H1 (cell line): ENCODE measurements at places on chromosomes 7 and 10.

DNA sequence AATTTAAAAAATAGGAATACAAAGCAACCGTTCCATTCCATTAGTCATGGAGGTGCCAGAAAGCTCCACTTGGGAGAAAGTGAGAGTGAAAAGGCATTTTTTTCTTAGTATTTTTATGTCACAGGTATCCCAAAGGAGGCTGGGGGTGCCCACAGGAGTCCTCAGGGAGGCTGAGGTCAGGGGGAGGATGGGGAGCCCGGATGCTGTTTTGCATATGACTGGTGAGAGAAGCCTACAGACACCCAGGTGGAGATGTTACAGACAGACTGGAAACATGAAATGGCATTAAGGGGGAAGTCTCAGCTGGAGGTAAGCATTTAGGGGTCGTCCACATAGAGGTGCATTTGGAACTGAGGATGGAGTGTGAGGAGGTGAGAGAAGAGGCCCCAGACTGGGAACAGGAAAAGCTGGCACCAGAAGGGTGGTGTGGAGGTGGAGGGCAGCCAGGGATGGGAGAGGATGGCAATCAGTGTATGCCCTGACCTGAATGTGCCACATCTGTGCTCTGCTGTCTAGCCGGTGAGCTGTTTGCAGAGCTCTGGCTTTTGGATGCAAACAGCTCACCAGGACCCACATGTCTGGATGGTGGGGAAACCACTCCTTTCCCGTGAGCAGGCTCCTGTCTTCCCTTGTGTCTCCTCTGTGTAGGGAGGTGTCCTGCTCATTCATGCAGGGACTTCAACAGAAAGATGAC lies 101.1 kb downstream of the RAMP3 start:
- DNase-seq, result no peak

- no peak for DNase-seq
Measured at GRCh38 chr7:137577184-137577583, 233.7 kb upstream of the PTN start.

DNA sequence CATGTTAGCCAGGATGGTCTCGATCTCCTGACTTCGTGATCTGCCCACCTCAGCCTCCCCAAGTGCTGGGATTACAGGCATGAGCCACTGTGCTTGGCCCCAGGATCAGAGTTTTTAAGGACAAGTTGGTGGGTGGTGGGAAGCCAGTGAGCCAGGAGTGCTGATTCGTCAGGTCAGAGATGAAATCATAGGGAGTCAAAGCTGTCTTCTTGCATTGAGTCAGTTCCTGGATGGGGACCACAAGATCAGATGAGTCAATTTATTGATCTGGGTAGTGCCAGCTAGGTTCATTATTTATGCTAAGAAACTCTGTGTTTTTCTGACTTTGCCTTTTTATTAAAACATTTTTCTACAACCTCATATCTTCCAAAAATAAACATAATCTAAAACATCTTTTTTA lies 423.8 kb downstream of the ARL4A start:
- no peak for DNase-seq

DNA sequence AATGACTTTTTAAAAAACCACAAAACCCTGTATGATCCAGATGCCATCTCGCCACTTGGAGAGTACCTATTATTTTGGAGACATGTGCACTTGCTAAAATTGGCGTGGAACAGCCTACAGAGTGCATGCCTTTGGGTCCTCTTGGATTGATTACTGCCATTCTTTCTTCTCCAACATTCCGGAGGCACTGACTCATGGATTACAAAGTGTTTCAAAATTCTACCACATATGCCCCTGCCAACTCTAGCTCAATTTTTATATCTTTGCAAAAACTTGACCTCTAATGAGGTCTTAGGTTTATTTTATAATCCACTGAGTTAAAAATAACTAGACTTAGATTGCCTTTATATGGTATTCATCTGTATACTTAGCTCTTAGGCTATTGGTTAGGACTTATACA lies 55.8 kb upstream of the KIF5B start:
- DNase-seq, result no peak

GRCh38 chr10:50216894-50217293 lies 34.4 kb downstream of the ASAH2 start:
- no peak for DNase-seq

GRCh38 chr7:158317238-158318205 lies 270.1 kb downstream of the PTPRN2 start:
- peak; percentile 86 for DNase-seq

- DNase-seq, result peak; percentile 3
Measured at GRCh38 chr7:52586704-52587103, 448.7 kb upstream of the POM121L12 start.
